A549 (cell line): ENCODE measurements at places on chromosomes 16 and 17.

DNA sequence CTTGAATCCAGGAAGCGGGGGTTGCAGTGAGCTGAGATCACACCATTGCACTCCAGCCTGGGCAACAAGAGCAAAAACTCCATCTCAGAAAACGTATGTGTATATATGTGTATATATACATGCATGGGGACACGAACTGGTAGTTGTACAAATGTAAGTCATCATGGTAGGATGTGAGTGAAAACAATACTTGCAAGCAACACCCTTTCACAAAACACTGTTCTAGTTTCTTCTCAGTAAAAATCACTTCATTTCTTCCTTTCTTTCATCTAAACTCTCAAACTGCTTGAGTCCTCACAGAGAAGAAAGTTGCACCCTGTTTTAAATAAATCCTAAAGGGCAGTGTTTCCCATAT is 51.8 kb downstream of the METTL16 start:
- DNase-seq: no peak

GRCh38 chr17:72240333-72240732 is 119.5 kb downstream of the SOX9 start:
- no peak for DNase-seq

DNA sequence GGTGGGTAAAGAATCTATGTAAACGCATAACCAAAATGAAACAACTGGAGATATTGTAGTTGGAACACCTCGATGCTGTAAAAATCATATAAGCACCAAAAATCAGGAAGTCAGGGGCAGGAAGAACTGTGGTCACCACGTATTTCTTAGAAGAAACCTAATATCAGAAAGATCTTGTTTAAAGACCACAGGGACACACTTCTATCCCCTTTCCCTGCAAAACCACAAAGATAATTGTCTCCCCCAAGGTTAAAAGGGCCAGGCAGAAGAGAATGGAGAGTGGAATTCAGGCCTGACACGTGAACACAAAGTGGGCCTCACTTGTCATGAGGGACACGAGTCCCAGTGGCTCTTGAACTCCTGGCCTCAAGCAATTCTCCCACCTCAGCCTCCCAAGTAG is 68.1 kb downstream of the GSG1L start:
- no peak for DNase-seq

- DNase-seq: no peak
Observed at GRCh38 chr17:10025976-10026901, 121.2 kb upstream of the RCVRN start.

- peak; percentile 7 for DNase-seq
Observed at GRCh38 chr17:45451131-45451530, 18.5 kb upstream of the ARHGAP27 start.

GRCh38 chr16:88358023-88358420 is 24.7 kb upstream of the ZNF469 start:
- DNase-seq: no peak

- DNase-seq: peak; percentile 61
Observed at GRCh38 chr17:50060951-50061712, 5.2 kb downstream of the ITGA3 start.

GRCh38 chr16:64133366-64133765 is 988.5 kb downstream of the CDH11 start:
- no peak for DNase-seq

GRCh38 chr16:68475071-68475470 is 26.8 kb upstream of the SMPD3 start:
- no peak for DNase-seq

GRCh38 chr16:88705076-88705684 is 1.0 kb downstream of the RNF166 start:
- DNase-seq: no peak

DNA sequence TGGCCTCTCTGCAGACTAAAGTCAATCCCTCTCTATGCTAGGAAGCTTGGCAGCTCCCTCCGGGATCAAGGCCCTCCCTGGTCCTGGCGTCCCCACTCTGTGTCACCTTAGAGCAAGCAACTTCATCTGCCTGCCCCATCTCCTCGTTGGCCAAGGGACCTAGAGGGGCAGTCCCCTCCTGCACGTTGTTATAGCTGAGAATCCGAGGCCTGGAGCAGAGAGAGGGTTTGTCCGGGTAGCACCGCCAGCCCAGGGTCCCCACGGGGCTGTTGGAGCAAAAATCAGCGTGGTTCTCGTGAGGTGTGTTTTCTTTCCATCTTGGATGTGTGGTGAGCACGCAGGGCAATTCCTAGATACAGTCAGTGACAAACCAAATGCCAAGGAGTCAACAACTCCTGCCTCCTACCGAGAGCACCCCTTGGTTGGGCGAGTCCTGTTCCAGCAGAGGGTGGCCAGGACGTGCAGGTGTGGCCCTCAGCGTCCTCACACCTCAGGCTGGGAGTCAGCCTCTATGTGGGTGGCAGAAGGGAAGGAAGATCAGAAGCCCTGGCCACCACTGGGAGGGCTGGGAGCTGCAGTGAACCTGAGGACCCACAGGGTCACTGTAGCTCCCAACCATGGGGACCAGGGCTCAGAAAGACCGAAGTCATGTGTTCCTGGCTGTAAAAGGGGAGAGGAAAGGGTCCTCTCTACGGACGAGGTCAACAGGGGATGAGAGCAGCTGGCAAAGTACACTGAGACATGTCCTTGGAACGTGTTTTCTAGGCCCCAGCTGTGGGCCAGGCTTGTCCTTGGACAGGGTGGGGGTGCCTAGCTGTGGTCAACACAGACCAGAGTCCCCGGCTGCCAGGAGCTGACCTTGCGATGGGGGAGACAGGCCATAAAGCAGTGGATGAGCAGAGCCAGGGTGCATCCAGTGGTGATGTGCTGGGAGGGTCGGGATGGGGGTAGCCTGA is 85.6 kb upstream of the CIBAR2 start:
- DNase-seq: no peak

GRCh38 chr16:67260426-67261063 is 11.8 kb downstream of the SLC9A5 start:
- DNase-seq: no peak

DNA sequence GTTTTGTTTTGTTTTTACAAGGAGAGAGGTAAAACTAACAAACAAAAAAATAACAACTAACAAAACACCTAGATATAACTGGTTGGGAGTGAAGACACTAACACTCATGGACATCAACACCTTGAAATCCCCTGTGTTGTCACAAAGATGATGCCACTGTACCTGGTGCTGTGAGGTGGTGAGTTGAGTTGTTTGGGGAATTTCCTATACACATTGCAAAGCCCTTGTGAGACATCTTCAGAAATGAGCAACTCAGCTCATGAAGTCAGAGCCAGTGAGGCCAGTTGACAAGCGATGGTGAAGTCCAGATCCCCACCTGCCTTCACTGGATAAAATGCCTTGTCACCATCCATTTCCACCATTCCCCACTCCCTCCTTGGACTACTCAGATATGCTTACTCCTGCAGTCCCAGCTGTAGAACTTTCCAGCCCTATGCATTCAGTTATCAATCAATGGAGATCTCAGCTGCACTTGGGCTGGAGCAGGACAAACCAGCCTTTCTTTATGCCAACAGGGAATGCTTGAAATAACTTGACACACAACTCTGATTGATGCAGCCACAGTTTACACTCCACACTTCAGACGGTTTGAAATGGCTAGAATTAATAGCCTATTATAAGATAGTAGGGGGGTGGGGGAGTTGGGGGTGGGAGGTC is 22.2 kb downstream of the ANKFN1 start:
- DNase-seq: no peak

DNA sequence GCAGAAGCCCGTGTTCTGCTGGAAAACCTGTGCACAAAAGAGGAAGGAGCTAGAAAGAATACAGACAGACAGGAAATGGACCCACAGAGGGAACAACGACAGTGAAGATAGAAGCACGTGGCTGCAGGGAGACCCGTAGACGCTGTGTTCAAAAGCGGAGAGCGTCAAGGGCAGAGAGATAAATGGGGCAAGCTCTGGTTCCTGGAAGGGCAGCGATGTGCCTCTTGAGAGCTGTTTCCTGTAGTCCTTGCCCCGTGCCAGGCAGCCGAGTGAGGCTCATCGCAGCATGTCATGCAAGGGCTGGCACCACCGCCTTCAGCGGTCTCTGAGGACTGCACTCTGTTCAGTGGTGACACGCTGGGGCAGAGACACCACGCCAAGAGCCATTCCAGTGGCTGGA is 43.6 kb upstream of the CACNG5 start:
- DNase-seq: no peak

- DNase-seq: no peak
Observed at GRCh38 chr17:39756380-39757079, 18.8 kb downstream of the GRB7 start.

GRCh38 chr16:86243123-86243473 is 267.2 kb upstream of the FOXF1 start:
- DNase-seq: no peak

DNA sequence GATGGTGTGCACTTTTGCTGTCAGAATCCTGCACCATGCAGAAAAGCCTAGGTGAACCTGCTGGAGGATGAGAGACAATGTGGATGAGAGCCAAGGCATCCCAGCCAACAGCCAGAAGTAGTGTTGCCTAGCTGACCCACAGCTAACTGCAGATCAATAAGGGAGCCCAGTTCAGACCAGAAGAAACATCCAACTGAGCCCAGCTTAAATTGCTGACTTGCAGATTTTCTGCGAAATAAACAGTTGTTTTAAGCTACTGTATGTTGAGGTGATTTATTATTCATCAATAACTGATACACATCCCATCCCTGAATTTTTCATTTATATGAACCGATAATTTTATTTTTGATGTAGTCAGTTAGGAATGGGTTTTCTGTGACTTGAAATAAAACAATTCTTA is 39.2 kb upstream of the TOX3 start:
- no peak for DNase-seq

DNA sequence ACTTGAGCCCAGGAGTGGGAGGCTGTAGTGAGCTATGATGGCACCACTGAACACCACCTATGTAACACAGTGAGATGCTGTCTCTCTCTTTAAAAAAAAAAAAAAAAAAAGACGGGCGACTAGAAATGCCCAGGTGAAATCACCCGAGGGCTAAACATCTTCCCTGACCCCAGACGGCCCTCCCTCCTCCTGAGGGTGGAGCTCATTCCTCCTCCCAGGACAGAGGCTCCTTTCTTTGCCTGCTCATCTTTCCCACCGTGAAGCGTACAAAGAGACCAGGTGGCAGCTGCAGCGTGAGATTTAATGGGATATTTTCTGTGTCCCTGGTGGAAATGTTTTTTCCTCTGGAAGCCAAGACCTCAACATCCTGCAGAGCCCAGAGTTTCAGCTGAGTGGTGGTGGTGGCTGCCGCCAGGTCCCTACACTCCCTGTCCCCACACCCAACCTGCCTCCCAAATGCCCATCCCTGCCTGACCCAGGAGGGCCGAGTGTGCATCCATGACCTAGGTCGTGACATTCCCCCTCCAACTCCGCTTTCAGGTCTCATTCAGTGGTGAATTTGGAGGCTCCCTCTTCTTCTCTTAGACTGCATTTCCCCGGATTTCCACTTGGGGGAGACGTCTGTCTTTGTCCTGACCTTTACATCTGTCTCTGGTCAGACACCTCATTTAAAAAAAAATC is 14.4 kb upstream of the GPRC5B start:
- peak; percentile 68 for DNase-seq

GRCh38 chr17:43468691-43469139 is 15.1 kb upstream of the DHX8 start:
- peak; percentile 40 for DNase-seq

DNA sequence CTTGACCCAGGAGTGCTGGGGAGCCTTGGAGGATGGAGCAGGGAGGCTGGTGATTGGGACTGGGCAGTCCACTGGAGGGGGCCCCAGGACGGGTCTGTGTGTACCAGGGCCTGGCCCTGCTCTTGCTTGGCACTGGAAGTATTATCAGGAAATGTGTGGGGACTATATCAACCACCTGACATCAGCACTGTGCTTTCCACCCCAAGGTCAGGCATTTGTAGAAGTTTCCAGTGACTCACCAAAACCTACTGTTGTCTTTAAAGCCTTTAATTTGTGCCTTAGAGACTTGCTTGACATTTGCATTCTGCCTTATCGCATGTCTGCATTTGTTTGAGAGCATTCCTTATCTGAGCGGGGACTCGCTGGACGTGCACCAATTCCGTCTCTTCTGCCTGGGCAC is 323.1 kb downstream of the FOXL1 start:
- peak; percentile 28 for DNase-seq

DNA sequence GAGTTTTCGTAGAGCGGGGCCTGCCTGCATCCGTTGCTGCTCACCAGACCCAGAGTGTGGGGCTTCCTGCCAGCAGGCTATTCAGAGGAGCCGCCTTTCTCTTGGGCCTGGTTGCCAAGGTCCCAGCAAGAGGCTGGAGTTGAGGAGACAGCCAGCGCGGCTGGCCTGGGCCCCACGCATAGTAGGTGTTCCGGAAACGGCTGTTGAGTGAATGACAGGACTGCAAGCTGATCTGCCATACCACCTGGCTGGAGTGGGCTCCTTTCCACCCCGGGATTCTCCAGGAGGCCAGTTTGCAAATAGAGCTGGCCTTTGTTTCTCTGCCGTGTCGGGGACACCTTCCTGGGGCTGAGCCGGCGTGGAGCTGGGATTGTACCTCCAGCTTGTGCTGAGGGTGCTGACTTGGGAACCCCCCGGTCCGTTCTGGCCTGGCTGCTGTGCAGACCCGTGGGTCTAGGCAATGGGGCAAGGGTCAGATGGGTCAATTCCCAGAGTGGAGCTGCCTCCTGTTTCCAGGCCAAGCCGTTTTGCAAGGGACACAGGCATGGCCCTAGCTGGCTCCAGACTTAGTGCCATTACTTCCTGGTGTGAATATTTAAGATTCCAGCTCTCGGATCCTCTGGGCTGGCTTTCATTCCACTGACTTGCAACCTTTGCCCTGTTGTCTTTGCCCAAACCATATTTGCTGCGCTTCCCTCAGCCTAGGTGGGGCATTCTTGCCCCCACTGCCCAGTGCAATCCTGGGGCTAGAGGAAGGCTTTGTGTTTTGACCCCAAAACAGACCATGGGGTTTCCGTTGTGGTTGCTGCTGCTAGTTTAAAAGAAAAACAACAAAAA is 68.8 kb downstream of the CMIP start:
- DNase-seq: peak; percentile 68

DNA sequence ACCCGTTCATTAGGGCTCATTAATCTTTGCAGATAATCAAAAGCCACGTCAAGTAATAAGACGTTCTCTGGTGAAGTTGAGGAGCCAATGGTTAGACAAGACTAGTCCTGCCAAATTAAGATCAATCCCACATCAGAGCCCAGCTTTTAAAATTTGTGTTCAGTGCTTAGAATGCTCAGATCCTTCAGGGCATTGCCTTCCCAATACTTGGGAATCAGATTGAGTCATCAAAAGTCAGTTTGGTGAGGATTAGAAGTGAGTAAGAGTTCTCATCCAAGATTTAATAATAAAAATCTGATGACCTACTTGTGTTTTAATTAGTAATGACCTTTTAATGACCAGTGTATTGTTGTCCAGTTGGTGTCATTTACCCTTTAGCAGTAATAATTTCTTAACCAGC is 19.8 kb downstream of the MAP2K4 start:
- no peak for DNase-seq

- no peak for DNase-seq
Observed at GRCh38 chr17:69679829-69680228, 265.3 kb downstream of the MAP2K6 start.

DNA sequence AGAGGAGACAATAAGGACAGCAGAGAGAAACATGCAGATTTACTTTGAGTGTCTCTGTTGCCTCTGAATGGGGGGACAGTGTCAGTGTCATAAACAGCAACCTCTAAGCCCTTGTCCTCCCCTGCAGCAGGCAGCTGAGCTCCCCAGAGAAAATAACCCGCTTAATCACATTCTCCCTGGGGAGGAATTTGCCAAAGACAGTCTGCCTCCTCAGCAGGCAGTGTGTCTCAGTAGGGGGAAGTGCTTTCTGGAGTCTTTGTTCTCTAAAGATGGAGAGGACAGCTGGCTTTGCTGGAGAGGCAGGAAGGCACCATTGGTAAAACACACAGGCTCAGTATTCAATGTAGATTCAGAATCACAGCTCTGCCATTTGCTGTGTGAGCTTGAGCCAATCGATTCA is 16.1 kb downstream of the TEKT5 start:
- no peak for DNase-seq

- no peak for DNase-seq
Observed at GRCh38 chr17:57487573-57487972, 231.2 kb downstream of the MSI2 start.
